ENCODE measurements at places on chromosomes 1 and 21.

DNA sequence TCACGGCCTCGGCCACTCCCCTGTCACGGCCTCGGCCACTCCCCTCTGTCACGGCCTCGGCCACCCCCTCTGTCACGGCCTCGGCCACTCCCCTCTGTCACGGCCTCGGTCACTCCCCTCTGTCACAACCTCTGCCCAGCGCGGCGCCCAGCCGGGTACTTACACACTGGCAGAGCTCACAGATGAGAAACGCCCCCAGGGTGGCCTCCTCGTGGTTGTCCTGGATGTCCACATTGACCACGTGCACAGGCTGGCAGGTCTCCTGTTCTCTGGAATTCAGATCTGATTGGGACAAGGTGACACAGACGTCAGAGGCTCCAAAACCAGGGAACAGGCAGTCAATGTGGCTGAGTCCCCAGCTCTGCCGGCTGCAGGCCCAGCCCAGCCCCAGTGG lies 3.3 kb upstream of the TMEM240 start:
- DNase-seq, result no peak

GRCh38 chr1:232851532-232851931 lies 46.3 kb downstream of the MAP10 start:
- DNase-seq, result no peak

GRCh38 chr1:45583666-45584350 lies at the start of gene NASP:
TSS of gene NASP (plus strand) at chr1:45584041. CDS start at chr1:45584147, 106 bp downstream.
- DNase-seq, result peak; percentile 97

- DNase-seq, result no peak
Measured at GRCh38 chr1:11342621-11343032, 69.6 kb downstream of the UBIAD1 start.

DNA sequence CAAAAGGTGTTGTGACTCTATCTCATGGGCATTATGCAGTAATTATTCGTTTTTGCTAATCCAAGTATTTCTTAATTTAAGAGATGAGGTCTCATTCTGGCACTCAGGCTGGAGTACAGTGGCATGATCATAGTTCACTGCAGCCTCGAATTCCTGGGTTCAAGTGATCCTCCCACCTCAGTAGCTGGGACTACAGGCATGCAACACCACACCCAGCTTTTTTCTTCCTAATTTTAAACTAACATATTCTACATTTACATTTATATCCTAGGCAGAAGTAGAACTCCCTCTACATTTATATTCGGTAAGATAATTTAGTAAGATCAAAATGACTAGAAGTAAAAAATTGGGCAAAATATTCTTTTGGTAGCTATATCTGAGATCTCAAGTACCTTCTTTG lies 50.5 kb upstream of the RBM34 start:
- DNase-seq, result no peak

DNA sequence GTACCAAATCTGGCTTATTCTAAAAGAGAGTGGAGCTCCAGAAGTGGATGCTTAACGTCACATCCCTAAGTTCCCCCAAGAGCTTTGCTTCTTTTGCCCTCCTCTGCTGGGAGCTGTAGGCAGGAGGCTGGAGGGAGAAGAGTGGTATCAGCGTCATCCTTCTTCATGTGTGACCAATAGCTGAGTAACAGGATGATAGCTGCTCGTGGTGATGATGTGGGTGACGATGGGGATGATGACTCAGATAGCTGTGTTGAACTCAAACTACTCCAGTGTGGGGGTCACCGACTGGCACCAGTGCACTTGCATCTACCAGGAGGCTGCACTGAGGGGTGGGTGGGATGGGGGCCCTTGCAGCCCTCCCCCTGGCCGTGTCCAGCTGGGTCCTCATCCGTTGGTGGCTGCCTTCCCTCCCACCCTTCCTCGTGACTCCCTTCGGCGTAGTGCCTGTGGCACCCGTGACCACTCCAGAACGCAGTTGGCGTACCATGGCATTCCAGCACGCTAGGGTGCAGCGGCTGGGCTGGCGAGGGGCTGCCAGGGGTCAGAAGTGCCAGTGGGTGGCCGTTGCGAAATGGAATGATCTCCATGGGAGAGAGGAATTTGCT lies 1.1 kb downstream of the IGFN1 start:
- DNase-seq, result no peak

- DNase-seq, result no peak
Measured at GRCh38 chr1:29655145-29655544, 418.8 kb downstream of the PTPRU start.

- DNase-seq, result no peak
Measured at GRCh38 chr1:61708953-61709907, 15.7 kb downstream of the TM2D1 start.

DNA sequence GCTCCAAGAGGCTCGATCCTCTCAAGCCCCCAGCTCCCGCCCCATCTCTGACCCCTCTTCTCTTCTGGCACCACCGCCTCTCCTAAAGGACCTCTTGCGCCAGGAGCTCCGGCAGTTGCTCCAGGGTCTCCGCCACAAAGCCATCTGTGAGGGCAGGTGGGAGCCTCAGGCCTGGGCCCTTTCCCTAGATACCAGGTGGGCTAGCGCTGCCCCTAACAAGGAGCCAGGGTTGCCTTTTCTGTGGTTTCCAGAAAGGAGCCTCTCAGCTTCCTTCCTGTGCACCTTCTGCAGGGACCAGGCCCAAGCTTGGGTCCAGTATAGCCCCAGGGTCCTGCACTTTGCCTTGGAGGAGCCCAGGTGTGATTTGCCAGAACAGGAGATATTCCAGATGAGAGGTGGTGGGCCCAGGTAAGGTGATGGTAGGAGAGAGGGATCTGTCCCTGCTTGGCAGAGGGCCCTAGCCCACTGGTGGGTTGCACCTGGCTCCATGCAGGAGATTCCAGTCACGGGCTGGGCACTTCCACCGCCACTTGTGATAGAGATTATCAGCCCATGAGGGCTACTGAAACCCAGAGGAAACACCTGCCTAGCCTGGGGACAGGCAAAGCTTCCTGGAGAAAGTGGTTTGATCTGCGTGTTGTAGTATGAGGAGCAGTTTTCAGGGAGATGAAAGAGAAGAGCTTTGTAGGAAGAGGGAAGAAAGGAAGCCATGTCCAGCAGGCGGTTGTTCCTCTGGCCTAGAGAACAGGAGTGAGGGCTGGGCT lies 1.0 kb downstream of the CCDC24 start:
- DNase-seq, result no peak

GRCh38 chr1:7534061-7534825 lies 236.9 kb upstream of the VAMP3 start:
- no peak for DNase-seq

GRCh38 chr1:92879316-92879968 lies 47.6 kb downstream of the RPL5 start:
- no peak for DNase-seq

- peak; percentile 20 for DNase-seq
Measured at GRCh38 chr1:220732621-220733020, 15.5 kb upstream of the MTARC2 start.

DNA sequence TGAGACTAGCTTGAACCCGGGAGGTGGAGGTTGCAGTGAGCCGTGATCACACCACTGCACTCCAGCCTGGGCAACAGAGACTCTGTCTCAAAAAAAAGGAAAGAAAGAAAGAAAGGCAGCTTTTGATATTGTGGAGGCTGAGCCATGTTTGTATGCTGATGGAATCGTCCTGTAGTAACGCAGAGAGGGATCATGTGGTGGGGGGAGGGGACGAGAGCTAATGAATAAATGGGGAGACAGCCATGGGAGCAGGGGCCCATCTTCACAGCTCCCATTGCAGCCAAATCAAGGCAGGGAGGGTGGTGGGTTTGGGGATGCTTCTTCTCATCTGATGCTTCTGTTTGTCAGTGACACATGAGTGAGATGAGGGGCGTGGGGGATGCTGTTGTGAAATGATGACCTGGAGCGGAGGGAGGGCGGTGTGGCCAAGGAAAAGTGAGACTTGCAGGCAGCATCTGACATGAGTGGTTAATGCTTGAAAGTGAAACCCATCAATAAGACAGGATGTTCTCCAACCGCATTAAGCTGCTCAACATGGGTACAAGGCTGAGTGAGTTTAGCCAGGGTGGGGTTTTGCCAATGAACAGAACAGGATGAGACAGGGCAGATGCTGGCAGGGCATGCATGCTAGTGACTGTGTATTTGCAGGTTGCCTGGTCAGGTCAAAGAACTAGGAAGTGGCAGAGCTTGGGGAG lies 16.7 kb downstream of the SPATA21 start:
- DNase-seq, result peak; percentile 29

DNA sequence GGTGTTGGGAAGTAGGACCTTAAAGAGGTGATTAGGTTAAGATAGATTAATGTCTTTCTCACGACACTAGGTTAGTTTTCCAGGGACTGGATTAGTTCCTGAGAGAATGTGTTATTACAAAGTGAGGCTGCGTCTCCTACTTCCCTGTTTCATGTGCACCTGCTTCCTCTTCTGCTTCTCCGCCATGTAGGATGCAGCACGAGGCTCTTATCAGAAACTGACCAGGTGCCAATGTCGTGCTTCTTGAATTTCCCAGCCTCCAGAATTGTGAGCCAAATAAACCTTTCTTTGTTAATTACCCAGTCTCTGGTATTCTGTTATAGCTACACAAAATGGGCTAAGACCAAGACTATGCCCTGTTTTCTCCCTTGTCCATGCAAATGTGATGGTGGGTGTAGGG lies 152.2 kb upstream of the LMO4 start:
- no peak for DNase-seq

- no peak for DNase-seq
Measured at GRCh38 chr1:183908079-183908478, 103.2 kb downstream of the RGL1 start.

DNA sequence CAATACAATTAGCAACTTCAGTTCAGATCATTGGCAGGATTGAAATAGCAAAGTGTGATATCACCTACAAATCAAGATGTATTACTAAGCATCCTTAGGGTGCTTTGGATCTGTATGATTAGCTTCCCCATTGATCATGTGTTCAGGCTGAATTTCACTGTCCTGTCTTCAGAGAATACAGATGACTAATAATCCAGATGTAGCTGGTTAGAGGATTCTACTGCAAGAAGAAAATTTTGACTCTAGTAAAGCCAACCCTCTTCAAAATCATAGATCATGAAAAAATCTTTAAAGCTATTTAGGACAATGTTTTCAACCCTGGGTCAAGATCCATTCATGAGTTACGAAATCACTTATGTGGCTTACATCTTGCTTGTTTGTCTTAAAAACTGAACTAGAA lies 184.4 kb downstream of the PTGER3 start:
- no peak for DNase-seq

GRCh38 chr21:33063907-33064622 lies 5.9 kb upstream of the OLIG1 start:
- no peak for DNase-seq

GRCh38 chr1:229064320-229065168 lies 206.4 kb upstream of the RAB4A start:
- DNase-seq, result no peak

GRCh38 chr1:54359393-54360162 lies 46.6 kb downstream of the SSBP3 start:
- no peak for DNase-seq

DNA sequence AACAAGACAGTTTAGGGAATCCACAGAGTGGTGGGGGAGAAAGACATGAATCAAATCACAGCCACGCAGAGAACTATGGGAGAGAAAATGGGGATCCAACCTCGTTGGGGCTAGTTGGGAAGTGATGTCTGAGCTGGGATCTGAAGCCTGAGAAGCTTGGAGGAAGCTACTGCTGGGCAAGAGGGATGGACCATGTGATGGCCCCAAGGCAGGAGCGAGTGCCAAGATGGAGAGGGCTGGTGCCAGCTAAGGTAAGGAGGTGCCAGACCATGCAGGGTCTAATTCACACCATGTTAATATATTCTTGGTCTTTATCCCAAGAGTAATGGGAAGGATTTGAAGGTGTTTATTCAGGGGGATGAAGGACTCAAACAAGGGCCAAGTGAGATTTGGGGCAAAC lies 18.2 kb upstream of the TCEA3 start:
- DNase-seq, result no peak

GRCh38 chr1:97007840-97008604 lies 286.4 kb downstream of the PTBP2 start:
- no peak for DNase-seq

GRCh38 chr1:170885551-170885950 lies 49.8 kb upstream of the MROH9 start:
- DNase-seq, result no peak

- no peak for DNase-seq
Measured at GRCh38 chr1:17075470-17076255, 21.8 kb upstream of the SDHB start.

- DNase-seq, result no peak
Measured at GRCh38 chr1:222090103-222090502, 348.2 kb upstream of the DUSP10 start.

DNA sequence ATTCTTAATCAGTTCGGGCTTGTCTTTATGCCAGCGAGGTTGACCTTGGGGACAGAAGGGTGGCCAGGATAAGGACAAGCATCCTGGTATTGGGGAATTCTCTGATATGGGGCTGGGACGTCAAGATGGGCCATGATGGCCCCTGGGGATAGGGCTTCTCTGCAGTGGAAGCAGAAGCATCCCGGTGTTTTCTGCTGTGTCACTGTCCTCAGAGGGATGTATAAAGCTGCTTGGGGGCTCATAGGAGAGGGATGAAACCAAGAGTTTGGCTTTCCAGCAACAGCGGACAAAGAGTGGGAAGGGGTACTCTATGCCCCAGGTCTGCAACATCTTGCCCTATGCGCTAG lies 1.4 kb upstream of the ATP1B1 start:
- DNase-seq, result no peak

DNA sequence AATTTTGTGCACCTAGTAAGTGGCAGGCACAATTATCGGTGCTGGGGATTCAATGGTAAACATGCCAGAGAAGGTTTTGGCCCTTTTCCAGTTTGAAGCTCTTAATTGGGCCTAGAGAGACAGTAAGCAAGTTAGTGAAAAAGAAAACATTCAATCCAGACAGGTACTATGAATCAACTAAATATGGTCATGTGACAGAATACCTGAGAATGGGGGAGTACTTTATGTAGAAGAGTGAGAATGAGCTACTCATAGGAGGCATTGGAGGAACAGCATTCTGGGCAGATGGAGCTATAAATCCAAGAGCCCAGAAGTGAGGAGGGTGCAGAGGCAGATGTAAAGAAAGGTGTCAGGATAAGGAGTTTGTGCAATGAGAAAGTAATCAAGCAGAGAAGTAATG lies 1017.9 kb downstream of the ADGRL2 start:
- no peak for DNase-seq

DNA sequence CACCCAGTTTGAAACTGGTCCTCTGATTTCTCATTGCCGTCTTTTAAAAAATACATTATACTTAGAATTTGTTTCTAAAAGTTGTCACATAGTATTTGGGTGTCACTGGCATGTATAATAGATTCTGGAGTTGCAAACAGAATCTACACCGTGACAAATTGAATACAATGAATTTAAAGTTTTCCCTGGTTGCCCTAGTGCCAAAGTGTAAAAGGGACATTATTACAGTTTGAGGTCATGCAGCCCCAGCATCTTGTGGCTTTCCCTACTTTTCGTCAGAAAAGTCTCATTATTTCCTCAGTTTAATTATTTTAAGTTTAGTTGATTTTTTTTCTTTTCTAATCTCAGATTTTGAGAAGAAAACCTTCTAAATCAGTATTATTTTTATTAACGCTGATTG lies 155.9 kb downstream of the DISP1 start:
- DNase-seq, result no peak

DNA sequence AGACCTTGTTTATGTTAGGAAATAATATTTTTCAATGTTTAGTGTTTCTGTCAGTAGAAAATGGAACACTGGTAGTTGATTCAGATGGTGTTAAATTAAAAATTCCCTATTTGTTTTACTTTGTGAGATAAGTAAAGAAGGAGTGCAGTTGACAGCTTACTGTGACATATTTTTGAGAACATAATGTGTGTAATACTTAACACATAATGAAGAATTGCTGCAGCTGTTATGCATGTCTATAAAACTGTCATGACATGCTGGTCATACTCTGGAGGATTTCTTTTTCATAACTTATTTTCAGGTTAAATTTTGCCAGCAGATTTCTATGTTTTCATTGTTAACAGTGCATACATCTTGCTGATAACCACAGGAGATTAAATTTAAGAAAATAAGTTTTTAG lies 296.1 kb downstream of the CTH start:
- DNase-seq, result no peak
